NK-92 treated with Interleukin-12 subunit alpha and Interleukin-12 subunit beta, amount 100 ng/mL, for 24 hours (cell line): ENCODE measurements at places on chromosomes 1 and 21.

DNA sequence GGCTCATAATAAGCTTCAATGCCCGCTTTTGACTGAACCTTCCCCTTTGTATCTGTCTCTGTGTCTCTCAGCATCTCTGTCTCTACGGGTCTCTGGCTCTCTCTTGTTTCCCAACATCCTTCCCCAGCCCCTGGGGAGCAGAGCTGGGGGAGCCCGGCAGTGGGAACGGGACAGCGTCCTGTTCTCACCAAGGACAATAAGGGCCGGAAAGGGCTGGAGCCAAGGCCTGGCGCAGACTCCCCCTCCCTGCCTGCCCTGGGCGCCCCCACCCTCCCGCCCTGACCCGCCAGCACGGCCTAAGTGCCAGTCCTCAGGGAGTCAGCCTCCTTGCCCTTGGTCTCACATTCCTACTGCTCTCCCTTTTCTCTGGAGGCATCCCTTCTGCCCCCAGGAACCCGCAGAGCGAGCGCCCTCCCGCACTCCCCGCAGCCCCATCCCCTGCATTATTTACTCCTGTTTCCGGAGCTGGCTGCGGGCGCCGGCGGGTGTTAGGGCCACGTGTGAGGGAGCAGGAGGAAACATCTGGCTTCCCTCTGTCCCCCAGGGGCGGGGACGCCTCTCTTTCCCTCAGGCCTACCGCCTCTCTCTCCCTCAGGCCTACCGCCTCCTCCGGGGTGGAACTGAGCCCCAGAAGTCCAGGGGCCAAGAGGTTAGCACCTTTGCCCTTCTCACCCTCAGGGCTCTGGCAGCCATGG lies 6.5 kb downstream of the KRTCAP2 start:
- no peak for DNase-seq

DNA sequence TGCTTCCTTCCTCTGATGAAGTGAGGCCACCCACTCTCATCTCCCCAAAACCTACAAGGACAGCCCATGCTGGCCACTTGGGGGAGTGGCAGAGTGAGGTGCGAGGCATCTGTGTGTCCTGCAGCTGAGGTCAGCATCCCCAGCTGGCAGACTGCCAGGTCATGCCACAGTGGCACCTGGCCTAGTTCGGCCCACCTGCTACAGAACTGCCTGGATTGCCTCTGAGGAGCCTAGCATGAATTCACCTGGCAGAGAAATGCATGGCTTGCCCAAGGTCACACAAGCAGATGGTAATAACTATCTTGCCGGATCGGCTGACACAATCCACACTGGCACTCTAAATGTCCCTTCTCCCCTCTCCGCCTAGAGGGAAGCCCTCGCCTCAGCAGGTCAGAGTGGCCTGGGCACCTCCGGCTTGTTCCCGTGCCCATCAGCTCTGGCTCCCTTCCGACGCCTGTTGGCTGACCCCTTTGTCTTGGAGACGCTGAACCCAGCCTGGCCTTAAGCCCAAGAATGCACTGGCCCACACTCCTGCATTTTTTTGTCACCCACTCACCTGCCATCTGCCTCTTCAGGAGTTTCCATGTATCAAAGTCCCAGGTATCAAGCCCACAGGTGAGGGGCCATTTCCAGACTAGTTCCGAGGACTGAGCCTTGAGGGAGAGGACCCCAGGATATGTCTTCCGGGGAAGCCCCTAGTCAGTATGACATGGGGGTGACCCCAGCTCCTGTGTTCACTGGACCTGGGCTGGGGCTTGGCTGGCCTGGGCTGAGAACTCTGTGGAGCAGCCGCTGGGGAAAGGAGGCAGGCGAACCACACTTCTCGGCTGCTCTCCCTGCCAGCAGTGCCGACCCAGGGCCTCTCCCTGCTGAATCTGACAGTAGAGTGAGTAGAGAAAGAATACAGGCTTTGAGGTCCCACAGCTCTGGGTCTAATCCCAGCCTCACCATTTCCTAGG lies 21.7 kb downstream of the ECE1 start:
- DNase-seq = no peak

DNA sequence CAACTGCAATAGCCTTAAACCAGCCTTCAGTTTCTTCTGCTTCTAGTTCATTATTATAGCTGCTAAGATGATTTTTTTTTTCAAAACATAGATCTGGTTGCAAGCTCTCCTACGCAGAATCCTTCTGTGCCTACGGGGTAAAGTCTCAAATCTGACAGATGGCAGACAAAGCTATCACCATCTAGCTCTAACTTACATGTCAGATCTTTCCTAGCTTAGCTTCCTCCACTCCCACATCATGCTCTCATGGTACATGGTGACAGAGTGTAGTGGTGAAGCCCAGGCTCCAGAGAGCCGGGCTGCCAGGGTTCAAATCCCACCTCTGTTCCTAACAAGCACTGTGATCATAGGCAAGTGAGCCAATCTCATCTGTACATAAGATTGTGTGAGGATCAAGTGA lies 24.2 kb upstream of the GUCA2B start:
- no peak for DNase-seq

DNA sequence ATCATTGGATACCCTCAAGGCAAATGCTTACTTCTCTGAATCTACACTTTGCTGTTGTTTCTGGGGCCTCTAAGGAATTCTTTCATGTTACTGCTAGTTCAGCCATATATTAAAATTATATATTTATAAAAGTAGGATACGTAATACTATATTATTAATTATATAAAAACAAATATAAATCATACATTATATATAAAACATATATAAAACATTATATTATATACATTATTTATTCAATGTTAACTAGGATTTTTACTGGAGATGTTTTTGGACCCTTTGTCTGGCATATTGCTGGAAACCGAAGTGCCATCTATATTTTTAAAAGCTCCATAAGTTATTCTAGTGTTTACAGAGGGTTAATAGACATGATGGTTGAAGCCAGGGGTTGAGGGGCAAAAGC lies 12.2 kb downstream of the ALG6 start:
- no peak for DNase-seq

- no peak for DNase-seq
These were observed 2.3 kb downstream of the DHX9 start for GRCh38 chr1:182841368-182841988.

DNA sequence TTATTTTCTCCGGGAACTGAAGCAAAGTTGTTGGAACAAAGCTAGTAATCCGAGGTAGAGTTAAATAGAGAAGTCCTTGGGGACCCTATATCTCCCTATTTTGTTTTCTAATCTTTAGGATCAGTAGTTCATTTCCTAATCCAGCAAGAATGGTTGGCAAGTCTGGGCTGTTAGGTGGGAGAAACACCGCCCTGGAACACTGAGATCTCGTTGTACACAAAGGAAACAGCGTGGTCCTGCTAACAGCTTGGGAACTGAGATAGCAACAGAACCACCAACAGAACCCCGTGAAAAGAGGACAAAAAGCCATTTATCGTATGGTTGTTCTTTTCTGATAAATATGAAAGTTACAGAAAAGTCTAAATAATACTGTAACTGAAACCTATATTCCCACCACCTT lies 121.9 kb upstream of the CDC42BPA start:
- no peak for DNase-seq

DNA sequence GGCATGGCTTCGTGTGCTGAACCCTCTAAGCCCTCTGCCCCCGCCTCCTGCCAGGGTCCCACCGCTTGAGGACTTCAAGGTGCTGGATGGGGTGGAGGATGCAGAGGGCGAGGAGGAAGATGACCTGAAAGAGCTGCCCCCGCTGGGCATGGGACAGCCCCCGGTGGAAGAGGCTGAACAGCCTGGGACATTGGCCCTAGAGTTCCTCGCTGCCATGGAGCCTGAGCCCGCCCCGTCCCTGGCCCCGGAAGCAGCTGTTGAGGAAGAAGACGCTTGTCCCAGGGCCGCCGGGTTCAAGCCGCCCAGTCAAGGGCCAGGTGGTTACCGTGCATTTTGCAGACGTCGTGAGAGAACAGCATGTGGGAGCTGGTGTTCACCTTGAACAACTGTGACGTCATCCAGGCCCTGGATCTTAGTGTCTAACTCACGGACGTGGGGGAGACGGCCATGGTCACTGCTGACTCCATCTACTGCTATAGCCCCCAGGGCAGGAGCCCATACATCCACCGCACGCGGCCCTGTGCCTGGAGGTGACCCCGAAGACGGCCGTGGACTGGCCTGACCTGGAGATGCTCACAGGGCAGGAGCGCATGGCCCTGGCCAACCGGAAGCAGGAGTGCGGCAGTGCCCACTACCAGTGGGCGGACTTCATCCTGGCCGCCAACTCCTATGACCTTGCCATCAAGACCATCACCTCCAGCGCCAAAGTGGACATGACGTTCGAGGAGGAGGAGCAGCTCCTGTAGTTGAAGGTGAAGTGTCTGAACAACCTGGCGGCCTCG lies 90.1 kb downstream of the PPP1R12B start:
- no peak for DNase-seq

DNA sequence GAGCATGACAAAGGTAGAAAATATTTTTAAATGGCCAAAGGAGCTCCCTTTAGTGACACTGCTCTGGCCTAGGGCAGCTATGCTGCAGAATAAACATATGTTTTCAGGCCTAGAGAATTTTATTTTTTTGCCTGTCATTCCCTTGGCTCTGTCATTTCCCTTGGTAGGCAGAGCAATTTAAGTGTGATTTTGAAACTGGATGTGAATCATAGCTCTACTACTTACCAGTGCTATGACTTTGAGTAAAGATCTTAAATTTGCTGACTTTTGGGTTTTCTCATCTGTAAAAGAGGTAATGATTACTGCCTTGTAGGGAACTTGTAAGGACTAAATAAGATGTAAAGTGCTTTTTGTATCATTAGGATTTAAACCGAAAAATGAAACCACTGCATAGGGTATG lies 189.0 kb upstream of the ZRANB2 start:
- no peak for DNase-seq

- no peak for DNase-seq
These were observed 8.6 kb downstream of the ST6GALNAC3 start for GRCh38 chr1:76083189-76083588.

- no peak for DNase-seq
These were observed 46.5 kb upstream of the GCLM start for GRCh38 chr1:93955765-93956164.

- DNase-seq = no peak
These were observed 17.9 kb upstream of the DYRK1A start for GRCh38 chr21:37348664-37349063.

DNA sequence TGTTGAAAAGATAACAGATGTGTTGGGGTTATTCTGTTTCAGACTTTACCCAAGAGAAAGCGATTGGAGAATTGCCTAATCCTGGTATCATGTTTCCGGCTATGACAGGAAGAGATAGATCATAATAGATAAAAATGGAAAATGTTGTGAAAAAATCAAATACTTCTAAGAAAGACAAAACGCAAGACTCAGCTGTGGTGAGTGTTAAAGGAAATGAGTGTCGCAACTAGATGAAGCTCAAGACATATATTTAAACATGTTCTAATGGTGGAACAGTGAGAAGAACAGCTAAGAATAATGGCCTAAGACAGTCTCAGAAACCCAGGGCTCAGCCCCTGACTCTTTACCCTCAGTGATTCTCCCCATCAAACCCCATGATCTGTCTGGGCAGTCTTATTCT lies 426.7 kb upstream of the RUNX1 start:
- no peak for DNase-seq

DNA sequence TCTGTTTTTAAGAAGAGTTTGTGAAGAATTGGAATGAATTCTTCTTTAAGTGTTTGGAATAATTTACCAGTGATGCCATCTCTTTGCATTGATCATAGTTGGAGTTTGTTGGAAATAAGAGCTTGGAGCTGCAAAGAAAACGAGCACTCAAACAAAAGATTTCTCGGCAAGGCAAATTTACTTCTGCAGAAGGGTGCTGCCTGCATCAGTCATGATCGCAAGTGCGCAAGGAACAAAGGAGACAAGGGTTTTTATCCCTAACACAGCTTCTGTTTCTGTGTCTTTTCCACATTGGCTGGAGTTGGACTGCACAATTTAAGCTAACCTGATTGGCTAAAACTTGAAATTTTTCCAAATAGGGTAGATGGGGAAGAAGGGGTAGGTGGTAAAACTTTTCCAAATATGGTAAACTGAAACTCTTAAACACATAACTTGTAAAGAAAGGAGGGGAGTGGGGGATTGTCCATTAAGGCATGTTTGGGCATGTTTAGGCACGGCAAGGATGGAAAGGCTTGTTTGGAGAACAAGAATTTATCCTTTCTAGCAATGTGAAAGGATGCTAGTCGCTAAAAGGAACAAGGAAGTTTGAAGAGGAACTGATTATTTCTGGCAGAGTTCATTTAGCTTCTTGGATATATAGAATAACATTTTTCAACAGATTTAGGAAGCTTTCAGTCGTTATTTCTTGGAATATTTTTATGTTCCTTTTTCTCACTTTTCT lies 3.5 kb upstream of the AADACL4 start:
- no peak for DNase-seq

- no peak for DNase-seq
These were observed 15.9 kb downstream of the GNAI3 start for GRCh38 chr1:109564194-109564878.

DNA sequence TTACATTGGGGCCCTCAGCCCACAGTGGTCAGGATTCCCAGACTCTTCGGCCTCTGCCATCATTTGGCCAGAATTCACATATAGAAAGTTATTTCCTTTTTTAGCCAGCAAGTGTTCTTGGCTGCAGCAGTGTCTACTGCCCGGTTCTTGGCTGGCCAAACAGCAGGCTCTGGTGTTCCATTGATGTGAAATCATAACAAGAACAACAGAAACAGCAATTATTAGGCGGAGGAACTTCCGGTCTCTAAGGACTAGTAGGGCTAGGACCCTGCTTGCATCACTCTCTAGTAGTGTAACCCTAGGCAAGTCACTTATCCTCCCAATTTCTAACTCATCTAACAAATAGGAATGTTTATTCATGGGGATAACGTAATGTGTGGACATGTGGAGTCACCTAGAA lies 8.7 kb upstream of the GJA5 start:
- DNase-seq = no peak

GRCh38 chr1:116286541-116286971 lies 86.5 kb upstream of the ATP1A1 start:
- DNase-seq = no peak

DNA sequence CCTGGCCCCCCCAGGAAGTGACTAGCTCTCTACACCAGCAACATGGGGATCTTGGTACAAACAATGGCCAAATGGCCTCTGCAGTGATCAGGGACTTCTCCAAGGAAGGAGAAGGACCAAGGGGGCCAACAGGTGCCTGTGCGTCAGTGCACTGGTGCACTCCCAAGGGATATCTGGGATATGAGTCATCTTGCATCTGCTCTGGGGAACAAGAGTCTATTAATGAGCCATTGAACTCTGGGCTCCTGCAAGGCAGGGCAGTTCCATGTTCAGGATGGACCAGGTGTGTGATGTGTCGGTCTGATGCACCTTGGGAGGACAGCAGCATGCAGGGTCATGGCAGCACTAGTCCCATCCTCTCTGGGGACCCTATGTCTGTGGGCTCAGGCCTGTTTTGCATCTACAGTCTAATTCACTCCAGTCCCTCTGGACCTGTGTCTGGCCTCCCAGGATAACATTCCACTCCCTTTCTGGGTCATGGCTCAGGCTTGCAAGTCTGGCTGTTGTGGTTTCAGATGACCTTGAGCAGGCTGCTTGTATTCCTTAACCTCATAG lies 125.3 kb downstream of the TRABD2B start:
- no peak for DNase-seq

GRCh38 chr1:154940651-154941194 lies 4.2 kb upstream of the PMVK start:
- DNase-seq = no peak

GRCh38 chr1:67540025-67540732 lies 110.0 kb upstream of the SERBP1 start:
- no peak for DNase-seq

GRCh38 chr1:101207891-101208290 lies 28.9 kb upstream of the S1PR1 start:
- DNase-seq = no peak
